ENCODE measurements at places on chromosomes 1 and 21. TPM values are rescaled to one million over a fixed set of nuclear protein-coding genes. Genes with fewer than 3 reads are reported as not detected.

ELOA gene
- 34.7 TPM for total RNA-seq

S100A6 gene
- total RNA-seq: 2,115 TPM

LCE1D gene
- total RNA-seq: not detected

PROK1 gene
- total RNA-seq: not detected

TENT5C gene
- 45.6 TPM for total RNA-seq

SMIM1 gene
- total RNA-seq: 4.6 TPM

TTC24 gene
- total RNA-seq: 0.28 TPM

FCRLB gene
- not detected for total RNA-seq

CELA3B gene
- 0.76 TPM for total RNA-seq

TAF5L gene
- 24.6 TPM for total RNA-seq

GRCh38 chr1:4319496-4319895, 334.9 kb upstream of the AJAP1 start:
- no peak for DNase-seq

- no peak for DNase-seq
These were observed 189.4 kb downstream of the PBX1 start for GRCh38 chr1:164748253-164748899.

GRCh38 chr1:17743925-17744324, 11.2 kb upstream of the ACTL8 start:
- no peak for DNase-seq

GRCh38 chr1:10904396-10905358, 107.8 kb upstream of the TARDBP start:
- DNase-seq: no peak

GRCh38 chr1:36652586-36652985, 169.9 kb upstream of the CSF3R start:
- no peak for DNase-seq

GRCh38 chr1:11272832-11273594, at the start of gene UBIAD1:
TSS of gene UBIAD1 (plus strand) at chr1:11273198. CDS start at chr1:11273532, 334 bp downstream.
- DNase-seq: peak; percentile 86

GRCh38 chr21:45537746-45538291, 4.4 kb downstream of the SLC19A1 start:
- peak; percentile 20 for DNase-seq

DNA sequence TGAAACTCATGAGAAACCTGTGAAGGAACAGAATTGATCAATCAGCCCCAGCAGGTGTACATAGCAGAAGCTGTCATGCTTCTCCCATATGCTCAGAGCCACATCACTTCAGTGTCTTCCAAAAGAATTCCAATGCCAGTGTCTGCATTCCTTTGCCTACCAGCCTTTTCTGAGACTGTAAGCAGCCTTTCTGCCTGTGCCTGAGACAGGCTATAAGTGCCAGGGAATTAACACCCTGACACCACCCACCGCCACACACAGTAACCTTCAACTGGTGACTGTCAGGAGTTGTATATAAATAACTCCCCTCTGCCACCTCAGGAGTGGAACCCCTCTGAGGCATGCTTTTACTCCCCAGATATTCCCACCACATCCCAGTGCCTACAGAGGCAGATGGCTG, 38.1 kb upstream of the SLAMF9 start:
- DNase-seq: no peak

DNA sequence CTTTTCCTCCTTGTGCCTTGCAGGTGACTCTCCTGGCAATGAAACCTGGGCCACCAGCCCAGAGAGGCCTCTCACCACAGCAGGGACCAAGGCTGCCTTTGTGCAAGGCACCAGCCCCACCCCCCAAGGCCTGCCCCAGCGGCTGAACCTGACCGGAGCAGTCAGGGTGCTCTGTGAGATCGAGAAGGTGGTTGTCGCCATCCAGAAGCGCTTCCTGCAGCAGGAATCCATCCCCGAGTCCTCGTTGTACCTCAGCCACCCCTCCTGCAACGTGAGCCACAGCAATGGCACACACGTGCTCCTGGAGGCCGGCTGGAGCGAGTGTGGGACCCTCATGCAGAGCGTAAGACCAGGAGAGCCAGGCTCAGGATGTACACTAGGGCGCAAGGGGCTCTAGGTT, 51.7 kb downstream of the UMODL1 start:
- DNase-seq: no peak

- DNase-seq: peak; percentile 43
These were observed 447 bp downstream of the RUNX3 start for GRCh38 chr1:24929398-24930259.

GRCh38 chr1:226104671-226105121, 42.2 kb downstream of the H3-3A start:
- no peak for DNase-seq

GRCh38 chr1:4694492-4694891, 40.1 kb downstream of the AJAP1 start:
- no peak for DNase-seq

DNA sequence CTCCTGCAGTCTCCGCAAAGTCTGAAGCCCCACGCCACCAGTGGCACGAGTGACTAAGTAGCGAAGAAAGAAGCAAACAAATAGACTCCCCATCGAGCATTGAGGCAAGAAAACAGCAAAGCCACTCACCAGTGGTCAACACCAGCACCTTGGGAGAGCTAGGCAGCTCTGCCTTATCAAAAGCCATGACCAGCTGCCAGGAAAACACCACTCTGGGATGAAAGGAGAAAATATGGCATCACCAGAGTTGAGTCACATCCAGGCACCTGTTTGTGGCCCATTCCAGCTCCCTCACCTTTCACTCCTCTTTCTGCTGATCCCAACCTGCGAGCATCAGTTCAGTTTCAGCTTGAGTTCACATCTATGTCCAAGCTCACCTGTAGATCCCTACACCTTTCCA, 17.2 kb downstream of the PDZK1 start:
- no peak for DNase-seq

DNA sequence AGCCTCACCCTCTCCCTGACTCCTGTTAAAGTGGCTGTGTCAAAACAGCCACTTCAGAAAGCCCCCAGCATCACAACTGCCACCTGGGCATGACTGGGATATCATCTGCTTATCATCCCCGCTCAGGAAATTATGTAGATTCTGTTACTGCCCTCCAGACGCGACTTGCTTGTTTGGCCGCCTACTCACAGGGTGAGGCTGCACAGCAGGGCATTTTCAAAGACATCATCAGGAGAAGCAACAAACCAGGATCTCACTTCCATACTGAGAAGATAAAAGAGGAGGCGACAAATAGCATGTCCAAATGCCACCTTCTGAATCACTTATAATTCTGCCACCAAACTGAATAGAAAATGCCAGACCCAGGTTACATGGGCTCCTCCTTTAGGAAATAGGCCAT, 94.8 kb downstream of the MIS18A start:
- DNase-seq: no peak

DNA sequence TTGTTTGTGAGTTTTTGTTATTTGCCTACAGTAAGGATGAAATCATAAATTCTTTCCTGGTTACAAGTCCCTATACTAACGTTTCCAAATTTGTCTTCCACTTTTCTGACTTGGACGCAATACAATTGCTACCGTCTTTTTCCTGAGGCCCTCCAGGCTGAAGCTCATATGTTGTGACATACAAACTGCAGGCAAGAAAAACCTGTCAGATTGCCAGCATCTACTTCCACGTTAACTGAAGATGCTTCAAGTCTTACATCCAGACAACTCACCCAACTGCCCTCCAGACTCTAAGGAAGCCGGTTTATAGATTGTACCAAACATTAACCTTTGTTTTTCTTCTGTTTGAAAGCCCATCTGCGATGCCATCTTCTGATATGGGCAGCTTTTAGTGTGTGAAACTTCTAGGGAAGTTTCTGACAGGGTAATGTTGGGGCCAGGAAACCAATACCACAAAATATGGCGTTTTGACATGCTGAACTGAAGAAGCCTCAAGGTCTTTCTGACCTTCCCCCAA, 21.4 kb upstream of the RNF11 start:
- no peak for DNase-seq

- no peak for DNase-seq
These were observed 19.2 kb upstream of the PARP1 start for GRCh38 chr1:226427131-226427530.

DNA sequence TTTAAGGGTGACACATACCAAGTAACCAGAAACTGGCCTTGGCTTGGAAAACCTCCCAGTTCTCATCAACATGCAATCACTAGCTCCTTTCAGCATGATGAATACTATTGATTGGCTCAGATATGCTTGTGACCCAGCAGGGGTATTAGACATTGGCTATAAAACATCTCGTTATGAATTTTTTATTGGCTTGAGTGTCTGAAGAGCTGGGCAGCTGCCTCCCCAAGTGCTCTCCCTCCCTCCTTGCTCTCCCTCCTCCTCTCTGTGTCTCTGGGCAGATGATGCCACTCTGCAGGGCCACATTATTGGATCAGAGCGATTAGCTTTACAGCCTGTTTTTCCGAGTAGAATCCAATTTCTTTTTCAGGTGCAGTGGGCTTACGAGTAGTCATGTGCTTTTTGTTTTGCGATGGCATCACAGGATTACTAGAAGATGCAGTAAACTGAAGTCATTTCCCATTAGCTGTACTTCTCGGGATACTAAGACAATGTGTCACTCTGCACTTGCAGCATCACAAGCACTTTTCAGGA, 79.3 kb upstream of the ATF3 start:
- no peak for DNase-seq

DNA sequence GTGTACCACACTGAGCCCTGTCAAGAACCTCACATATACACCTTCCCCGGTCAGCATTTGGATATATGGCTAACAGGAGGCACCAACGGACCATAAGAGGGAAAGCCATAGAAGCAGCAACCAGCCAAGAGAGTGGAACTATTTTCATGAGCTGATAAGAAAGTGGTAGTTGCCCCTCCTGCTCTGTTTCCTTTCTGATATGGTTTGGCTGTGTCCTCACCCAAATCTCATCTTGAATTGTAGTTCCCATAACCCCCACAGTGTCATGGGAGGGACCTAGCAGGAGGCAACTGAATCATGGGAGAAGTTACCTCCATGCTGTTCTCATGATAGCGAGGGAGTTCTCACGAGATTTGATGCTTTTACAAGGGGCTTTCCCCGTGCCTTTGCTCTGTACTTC, 366.1 kb upstream of the DAB1 start:
- DNase-seq: no peak

DNA sequence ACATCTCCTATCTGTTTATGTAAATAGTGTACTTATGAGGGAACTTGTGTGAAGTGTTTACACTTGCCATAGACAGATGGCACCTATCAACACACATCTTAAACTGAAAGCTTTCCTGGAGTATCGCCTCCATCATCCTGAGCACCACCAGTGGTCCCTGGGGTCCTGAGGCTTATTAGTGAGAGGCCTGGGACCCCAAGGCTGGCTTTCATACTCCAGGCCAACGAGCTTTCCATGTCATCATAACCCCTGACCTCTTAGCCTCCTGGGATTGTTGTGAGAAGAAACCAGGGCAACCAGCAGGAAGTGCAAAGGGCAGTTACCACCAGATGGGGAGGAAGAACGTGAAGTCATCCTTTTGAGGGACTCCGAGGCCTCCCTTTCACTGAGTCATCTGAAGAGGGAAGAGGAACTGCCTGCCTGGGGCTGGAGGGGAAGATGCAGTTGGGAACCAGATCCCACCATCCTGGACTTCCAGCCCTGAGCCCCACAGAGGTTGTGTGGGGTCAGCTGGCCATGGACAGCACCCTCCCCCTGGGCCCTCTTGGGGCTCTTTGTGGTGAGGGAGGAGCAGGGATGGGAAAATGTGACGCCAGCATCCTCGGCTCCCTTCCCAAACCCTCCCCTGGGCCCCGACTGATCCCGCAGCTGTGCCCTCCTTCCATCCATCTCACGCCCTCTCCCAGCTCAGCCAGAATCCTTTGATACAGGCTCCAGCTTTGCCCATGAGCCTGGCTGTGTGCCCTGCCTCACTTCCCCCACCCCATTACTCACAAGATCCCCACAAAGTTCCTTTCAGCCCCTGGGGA, 5.8 kb downstream of the INKA2 start:
- peak; percentile 49 for DNase-seq

- DNase-seq: no peak
These were observed 118.0 kb downstream of the KAZN start for GRCh38 chr1:14716474-14716873.

GRCh38 chr1:160236806-160237205, 25.5 kb downstream of the DCAF8 start:
- no peak for DNase-seq

DNA sequence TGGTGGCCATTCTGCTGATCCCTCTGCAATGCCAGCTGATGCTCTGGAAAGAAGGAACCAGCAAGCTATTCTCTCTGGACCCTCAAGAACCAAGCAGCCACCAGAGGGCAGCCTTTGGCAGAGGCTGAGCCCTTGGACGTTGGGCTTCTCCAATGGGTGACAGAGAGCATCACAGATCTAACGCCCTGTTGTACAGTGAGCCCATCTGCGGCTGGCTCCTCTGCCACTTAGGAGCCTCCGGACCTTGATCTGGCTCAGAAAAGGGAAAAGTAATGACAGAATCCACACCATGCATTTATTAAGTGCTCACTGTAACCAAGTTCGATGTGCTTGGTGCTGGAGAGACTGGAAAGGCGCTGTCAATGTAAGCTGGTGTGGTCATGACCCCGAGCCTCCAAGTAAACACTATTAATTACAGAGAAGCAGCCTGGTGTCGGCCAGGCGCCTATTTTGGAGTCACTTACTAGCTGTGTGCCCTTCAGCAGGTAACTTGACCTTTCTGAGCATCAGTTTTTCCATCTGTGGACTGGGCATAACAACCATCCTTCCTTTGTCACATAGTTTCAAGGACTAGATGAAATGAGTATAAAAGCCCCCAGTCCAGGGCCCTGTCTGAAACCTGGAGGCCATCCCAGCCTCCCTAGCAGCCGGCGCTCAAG, 34.9 kb downstream of the ECE1 start:
- DNase-seq: peak; percentile 97

GRCh38 chr1:245956225-245956624, 550.9 kb downstream of the SMYD3 start:
- no peak for DNase-seq

DNA sequence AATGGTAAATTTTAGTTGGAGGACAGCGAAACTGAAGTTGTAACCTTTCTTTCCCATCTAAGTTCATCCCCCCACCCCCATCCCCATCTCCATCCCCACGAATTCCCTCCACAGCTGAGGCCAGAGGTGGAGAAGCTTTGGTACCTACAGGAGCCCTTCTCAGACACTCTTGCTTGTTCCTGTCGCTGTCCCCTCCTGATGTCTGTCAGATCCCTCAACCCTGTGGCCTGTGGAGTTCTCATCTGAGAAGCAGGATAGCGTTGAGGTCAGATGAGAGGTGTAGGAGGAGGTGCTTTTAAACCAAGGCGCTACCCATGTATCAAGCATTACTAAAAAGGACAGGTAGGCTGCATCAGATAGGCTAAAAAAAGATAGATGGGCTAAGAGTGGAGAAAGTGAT, 769 bp downstream of the NTPCR start:
- no peak for DNase-seq
